Spleen (tissue), 13 donors: ENCODE measurements at places on chromosomes 6 and 20. TPM values are rescaled to one million over a fixed set of nuclear protein-coding genes. Genes with fewer than 3 reads are reported as not detected.
A peak's percentile ranks its signal among the peaks of the same experiment; 100 is the strongest.

Gene SIRPB2
- polyA plus RNA-seq, result 2.1 TPM

Gene GTSF1L
- polyA plus RNA-seq, result 0.90 TPM

Gene TTBK1
- polyA plus RNA-seq, result 0.07 TPM

Gene PTPRK
- polyA plus RNA-seq, result 4.4 TPM

Gene KCNK5
- 0.52 TPM for polyA plus RNA-seq

GRCh38 chr20:47295921-47296426 is 60.5 kb downstream of the ZMYND8 start:
- H3K27me3 ChIP-seq, result no peaks in the 10 kb centered on the region
- DNase-seq, result no peak
- no peaks in the 10 kb centered on the region for H3K4me1 ChIP-seq
- peaks cover 90% of the 10 kb centered on the region for H3K36me3 ChIP-seq
- H3K27ac ChIP-seq, result no peak overlapping the region

DNA sequence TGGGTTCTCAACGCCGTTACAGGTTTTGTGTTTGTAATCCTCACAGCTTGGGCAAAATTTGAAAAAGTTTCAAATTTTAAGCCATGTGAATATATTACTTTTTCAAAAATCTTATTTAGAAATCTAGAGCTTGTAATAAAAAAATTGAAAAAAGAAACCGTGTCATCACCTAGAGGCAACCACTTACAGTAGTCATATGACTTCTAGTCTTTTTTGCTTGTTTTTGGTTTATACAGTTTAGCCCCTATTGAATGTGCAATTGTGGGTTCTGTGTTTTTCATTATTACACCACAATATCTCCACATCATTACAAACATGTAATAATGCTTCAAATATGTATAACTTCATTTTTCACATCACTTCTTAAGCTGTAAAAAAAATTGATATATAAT is 888 bp downstream of the DYNLRB1 start:
- H3K4me3 ChIP-seq, result peak overlapping the region; percentile 75
- no peaks in the 10 kb centered on the region for H3K36me3 ChIP-seq
- H3K4me1 ChIP-seq, result peaks cover 63% of the 10 kb centered on the region
- H3K27me3 ChIP-seq, result no peaks in the 10 kb centered on the region
- no peak for DNase-seq

DNA sequence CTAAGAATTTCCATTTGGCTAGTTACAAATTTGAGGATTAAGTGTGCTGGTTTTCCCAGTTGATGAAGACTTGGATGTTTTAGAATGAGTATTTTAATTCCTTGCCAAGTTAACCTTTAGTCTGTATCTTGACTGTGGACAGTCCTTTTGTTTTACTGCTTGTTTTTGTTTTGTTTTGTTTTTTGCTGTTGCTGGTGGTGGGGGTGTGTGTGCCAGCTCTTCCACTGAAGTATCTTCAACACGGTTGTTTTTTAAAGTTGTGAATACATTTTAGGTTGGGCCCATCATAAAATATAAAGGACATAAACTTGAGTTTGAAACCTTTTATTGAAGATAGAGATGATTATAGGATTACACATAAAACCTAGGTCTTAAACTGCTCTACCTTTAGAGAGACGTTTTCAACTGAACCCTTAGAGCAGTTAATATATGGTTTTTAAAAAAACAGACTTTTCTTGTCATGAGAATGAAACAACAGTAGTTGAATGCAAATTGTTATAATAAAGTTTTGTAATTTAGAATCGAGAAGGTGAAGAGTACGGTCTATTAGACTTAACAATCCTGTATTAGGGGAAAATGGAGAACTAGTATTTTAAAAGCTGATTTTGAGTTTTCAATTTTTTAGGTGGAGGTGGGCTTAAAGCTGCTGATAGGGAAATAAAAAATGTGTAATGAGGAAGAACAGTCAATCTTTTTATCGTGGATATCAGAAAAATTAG is 4.0 kb downstream of the QKI start:
- no peak for DNase-seq
- peaks cover 67% of the 10 kb centered on the region for H3K4me1 ChIP-seq
- no peaks in the 10 kb centered on the region for H3K27me3 ChIP-seq

GRCh38 chr6:113620386-113620785 is 236.8 kb upstream of the MARCKS start:
- no peak overlapping the region for H3K4me3 ChIP-seq
- no peaks in the 10 kb centered on the region for H3K36me3 ChIP-seq
- no peaks in the 10 kb centered on the region for H3K27me3 ChIP-seq
- H3K4me1 ChIP-seq, result no peaks in the 10 kb centered on the region
- no peak overlapping the region for H3K27ac ChIP-seq
- DNase-seq, result no peak

GRCh38 chr6:2264932-2265331 is 19.5 kb upstream of the GMDS start:
- H3K4me1 ChIP-seq, result no peaks in the 10 kb centered on the region
- H3K27ac ChIP-seq, result no peak overlapping the region
- H3K36me3 ChIP-seq, result peaks cover 57% of the 10 kb centered on the region
- no peaks in the 10 kb centered on the region for H3K27me3 ChIP-seq

GRCh38 chr6:40011844-40012243 is 77.6 kb upstream of the MOCS1 start:
- H3K27me3 ChIP-seq, result no peaks in the 10 kb centered on the region
- no peak for DNase-seq
- no peak overlapping the region for H3K27ac ChIP-seq
- no peaks in the 10 kb centered on the region for H3K36me3 ChIP-seq
- no peak overlapping the region for H3K4me3 ChIP-seq

GRCh38 chr6:124069230-124069950 is 265.7 kb downstream of the NKAIN2 start:
- no peak overlapping the region for H3K27ac ChIP-seq
- no peaks in the 10 kb centered on the region for H3K27me3 ChIP-seq
- no peaks in the 10 kb centered on the region for H3K36me3 ChIP-seq

DNA sequence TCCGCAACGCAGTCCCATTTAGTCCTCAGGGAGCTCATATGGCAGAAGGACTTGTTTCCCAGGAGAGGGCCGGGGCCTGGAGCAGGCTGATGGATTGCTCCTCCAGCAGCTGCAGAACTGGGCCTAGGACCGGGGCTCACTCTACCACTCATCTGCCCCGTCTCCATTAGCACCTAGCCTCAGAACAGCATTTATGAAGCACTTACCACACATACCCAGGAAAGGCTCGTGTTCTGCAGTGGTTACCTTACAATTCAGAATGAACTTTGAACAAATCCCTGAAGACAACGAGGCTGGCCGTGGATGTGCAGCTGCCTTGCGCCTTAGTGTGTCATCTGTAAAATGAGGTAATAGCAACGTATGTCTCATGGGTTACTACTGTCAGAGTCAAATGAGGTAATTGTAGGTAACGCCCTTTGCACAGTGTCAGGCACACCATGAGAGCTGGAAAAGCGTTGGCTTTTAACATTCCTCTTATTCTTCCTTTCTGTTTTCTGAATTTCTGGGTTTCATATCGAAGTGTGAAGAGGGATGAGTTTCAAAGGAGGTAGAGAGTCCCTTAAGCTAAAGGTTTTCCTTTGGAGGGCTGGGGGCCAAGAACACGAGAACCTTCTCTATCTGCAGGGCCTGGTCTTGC is 46.3 kb upstream of the CD93 start:
- DNase-seq, result no peak
- H3K36me3 ChIP-seq, result no peaks in the 10 kb centered on the region
- no peaks in the 10 kb centered on the region for H3K27me3 ChIP-seq
- H3K27ac ChIP-seq, result peak overlapping the region; percentile 34

DNA sequence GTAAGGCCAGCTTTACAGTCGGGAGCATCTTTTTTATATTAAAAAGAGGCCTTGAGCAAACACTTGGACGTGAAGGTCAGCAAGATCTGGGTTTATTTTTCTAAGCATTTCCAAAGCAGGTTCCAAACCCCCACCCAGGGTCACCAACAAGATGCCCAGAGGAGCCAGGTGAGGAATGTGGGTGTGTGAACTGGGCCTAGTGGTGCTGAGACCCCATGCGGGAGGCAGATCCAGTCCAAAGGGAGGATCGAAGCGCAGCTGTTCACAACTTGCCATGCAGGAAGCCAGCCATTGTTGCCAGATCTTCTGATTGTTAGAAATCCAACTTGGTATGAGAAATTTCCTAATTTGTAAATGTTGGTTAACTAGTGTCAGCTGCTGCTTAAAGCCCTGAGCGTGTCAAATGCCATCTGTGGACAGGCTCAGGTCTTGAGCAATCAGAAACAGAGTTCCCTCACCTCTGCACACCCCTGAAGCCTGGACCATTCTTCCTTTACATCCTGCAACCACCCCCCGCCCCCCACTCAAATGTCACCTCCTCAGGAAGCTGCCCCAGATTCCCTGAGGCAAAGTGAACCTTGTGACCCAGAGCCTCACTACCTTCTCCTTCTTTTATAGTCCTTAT is 46.5 kb downstream of the NFATC2 start:
- no peak for DNase-seq
- no peak overlapping the region for H3K4me3 ChIP-seq
- no peak overlapping the region for H3K27ac ChIP-seq
- peaks cover 7% of the 10 kb centered on the region for H3K36me3 ChIP-seq
- peaks cover 43% of the 10 kb centered on the region for H3K4me1 ChIP-seq
